ENCODE measurements at places on chromosomes 16 and 17. TPM values are rescaled to one million over a fixed set of nuclear protein-coding genes. Genes with fewer than 3 reads are reported as not detected.
A peak's percentile ranks its signal among the peaks of the same experiment; 100 is the strongest.

- no peaks in the 10 kb centered on the region for H3K27me3 ChIP-seq
- H3K4me1 ChIP-seq: peaks cover 25% of the 10 kb centered on the region
These were observed 66.1 kb upstream of the NLK start for GRCh38 chr17:27976331-27976730.

DNA sequence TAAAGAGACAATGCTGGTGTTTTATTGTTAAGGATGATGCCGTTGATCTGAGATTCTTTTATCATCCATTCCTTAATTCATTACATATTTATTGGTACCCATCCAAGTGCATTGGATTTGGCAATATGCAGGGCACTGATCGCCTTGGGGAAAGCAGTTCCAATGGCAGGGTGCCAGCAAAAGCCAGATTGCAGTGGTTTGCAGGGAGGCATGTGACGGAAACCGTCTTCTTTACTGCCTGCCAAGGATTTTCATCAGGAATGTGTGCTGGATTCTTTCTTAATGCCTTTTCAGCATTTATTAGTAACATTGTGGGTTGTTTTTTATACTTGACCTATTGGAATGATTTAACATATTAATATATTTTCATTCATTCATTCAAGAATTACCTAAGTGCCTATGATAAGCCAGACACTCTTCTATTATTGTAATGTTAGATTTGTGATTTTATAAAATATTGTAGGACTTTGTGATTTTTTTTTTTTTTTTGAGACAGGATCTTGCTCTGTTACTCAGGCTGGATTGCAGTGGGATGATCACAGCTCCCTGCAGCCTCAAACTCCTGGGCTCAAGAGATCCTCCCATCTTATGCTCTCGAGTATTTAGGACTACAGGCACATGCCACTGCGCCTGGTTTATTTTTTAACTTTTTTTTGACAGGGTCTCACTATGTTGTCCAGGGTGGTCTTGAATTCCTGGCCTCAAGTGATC is 93.4 kb upstream of the TNRC6A start:
- no peak overlapping the region for H3K4me3 ChIP-seq
- DNase-seq: peak; percentile 71
- H3K4me1 ChIP-seq: peaks cover 9% of the 10 kb centered on the region
- H3K36me3 ChIP-seq: no peaks in the 10 kb centered on the region
- H3K27me3 ChIP-seq: no peaks in the 10 kb centered on the region

The SLC35G6 gene
- total RNA-seq: not detected

The VPS9D1 gene
- 11.8 TPM for total RNA-seq

The CCT6B gene
- 1.4 TPM for total RNA-seq

The PIMREG gene
- 0.33 TPM for total RNA-seq

The CD300LB gene
- total RNA-seq: not detected

Measured in heart right ventricle (tissue), 16 donors.